ENCODE measurements at places on chromosomes 4 and X.

GRCh38 chr4:189780391-189780790, 160.3 kb upstream of the FRG1 start:
- no peak for DNase-seq

DNA sequence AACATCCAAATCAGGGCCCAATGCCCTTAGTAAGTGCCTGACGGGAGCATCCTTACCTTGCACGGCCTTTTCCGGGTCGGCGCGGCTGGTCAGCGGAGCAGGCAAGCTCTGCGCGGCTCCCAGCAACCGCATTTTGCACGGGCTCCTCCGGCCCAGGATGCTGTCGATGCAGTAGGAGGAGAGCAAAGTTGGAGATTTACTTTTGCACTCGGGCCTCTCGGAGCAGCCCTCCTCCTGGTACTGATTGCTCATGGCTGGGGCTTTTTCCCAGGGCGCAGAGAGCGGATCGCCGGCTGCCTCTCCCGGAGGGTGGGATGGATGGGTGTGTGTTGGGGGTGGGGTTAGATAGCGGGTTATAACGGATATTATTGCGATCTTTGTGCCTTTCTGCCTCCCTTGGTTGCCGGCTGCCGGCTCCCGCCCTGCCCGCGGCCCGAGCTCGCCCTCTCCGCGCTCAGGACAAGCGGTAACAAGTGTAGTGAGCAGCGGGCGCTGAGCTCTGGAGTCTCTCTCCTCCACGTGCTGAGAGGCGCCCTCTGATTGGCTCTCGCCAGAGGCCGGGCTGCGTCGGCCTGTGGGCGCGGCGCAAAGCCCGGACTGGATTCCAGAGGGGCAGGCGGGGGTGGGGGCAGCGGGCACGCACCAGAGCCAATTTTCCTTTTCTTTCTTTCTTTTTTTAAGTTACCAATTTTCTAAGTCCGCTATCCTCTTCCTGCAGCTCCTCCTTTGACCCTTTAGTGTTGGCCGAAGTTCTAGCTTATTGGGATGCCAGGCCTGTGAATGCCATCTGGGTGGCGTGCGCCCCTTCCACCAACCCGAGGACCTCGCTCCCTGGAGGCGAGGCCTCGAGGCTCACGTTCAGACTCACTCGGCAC, at the start of gene ARX:
Gene ARX, minus strand, starts transcription at position 480 of the 875 bp plus-strand sequence. Its CDS starts 228 bp downstream, at position 252.
- DNase-seq, result peak; percentile 40

GRCh38 chr4:159077702-159078495, 25.0 kb upstream of the RAPGEF2 start:
- no peak for DNase-seq

GRCh38 chrX:45621376-45622041, 420.8 kb upstream of the DIPK2B start:
- peak; percentile 79 for DNase-seq

GRCh38 chrX:11423362-11423818, 130.2 kb downstream of the AMELX start:
- DNase-seq, result peak; percentile 76

GRCh38 chr4:105106426-105106825, 40.2 kb upstream of the TET2 start:
- no peak for DNase-seq

DNA sequence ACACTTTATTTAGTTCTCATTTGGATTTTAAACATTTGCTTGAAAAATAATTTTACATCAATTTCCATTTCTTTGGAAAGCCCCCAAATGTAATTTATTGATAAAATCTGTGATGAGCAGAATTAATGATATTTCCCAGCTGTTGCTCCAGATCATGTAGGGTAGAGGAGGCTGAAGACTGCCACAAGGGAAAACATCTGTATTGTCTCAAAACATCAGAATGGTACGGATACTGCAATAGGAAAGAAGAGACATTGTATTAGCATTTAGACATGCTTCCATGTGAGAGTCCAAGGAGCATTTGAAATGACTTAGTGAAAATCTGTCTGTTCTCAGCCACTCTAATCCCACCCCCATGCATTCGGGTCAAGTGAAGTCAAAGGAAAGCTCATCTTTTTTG, 14.4 kb downstream of the ADH1A start:
- DNase-seq, result no peak

GRCh38 chr4:48127231-48127630, 6.8 kb downstream of the TXK start:
- DNase-seq, result no peak

- DNase-seq, result peak; percentile 31
These were observed 632.6 kb upstream of the INTU start for GRCh38 chr4:127000110-127000509.

DNA sequence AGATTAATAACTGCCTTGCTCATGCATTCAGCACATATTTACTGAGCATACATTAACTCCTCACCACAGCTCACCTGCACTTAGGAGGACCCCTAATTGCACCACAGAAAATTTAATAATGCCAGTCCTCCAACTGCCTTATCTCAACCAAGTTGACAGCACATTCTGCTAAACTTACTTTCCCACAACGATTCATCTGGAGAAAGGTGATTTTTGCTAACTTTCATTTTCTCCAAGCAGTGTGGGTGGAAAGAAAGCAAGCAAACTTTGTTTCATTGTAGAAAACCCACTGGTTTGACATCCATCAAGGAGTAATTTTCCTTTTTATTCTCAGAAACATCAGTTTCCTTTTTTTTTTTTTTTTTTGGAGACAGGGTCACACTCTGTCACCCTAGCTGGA, 49.1 kb downstream of the RASGEF1B start:
- DNase-seq, result no peak

- DNase-seq, result no peak
These were observed 61.3 kb downstream of the AFAP1 start for GRCh38 chr4:7878323-7878722.

- no peak for DNase-seq
These were observed 163.5 kb downstream of the MGST2 start for GRCh38 chr4:139828966-139829664.

- DNase-seq, result peak; percentile 9
These were observed 376.4 kb upstream of the NOCT start for GRCh38 chr4:138639018-138639741.

GRCh38 chr4:88897752-88898151, 159.2 kb downstream of the FAM13A start:
- DNase-seq, result no peak

GRCh38 chr4:146265950-146266490, 51.7 kb downstream of the REELD1 start:
- DNase-seq, result no peak

- no peak for DNase-seq
These were observed 170.6 kb downstream of the MSN start for GRCh38 chrX:65837875-65838549.

- peak; percentile 60 for DNase-seq
These were observed 8.7 kb downstream of the SMIM10 start for GRCh38 chrX:134999469-134999868.

- DNase-seq, result no peak
These were observed 111.2 kb upstream of the ZNF827 start for GRCh38 chr4:146049802-146050201.

DNA sequence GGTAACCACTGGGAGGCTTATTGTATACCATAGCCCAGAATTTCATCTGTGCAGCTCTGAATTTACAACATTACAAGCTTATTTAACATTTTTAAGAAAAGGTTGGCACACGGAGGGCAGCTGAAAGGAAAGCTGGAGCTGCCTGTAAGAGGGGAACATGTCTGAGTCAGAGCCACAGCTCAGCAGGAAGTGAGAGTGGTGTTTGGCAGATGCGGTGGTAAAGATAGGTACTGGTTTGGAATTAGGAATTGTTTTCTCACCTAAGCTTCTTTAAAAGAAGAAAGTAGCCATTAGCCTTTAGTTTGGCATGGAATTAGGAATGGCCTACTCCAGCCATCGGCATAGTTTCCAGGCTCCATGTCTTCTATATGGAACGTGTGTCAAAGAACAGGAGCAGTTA, 172.5 kb upstream of the ANXA3 start:
- peak; percentile 1 for DNase-seq

DNA sequence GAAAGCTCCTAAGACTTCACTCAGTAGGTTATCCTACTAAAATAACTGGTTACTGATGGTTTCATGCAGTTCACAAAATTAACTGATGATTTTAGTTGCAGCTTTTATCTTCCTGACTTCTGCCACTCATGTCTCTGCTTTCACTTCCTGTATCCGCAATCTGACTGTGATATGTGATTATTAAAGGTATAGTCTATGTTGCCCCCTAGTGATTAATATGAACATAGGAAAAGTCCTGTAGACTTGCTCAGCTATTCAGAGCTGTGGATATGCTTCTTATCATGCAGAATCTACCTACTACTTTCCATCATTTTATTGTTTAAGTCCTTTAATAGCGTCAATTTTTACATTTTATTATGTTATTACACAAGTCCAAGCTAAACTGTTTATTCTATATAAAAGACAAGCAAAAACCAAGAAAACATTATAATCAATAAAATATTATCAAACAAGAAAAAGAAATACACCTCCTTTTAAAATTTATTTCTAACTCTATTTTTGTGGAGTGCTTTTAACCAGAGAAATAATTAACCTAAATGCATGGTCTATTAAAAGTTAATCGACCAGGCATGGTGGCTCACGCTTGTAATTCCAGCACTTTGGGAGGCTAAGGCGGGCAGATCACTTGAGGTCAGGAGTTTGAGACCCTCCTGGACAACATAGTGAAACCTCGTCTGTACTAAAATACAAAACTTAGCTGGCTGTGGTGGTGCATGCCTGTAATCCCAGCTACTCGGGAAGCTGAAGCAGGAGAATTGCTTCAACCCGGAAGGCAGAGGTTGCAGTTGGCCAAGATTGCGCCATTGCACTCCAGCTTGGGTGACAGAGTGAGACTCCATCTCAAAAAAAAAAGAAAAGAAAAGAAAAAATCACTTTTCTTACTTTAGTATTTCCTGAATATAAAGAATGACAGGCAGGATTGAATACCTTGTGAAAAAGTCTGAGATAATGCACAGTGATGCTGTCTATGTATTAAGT, 40.4 kb upstream of the TLR2 start:
- DNase-seq, result peak; percentile 55

GRCh38 chrX:47458528-47458927, 24.5 kb downstream of the ZNF41 start:
- DNase-seq, result no peak

DNA sequence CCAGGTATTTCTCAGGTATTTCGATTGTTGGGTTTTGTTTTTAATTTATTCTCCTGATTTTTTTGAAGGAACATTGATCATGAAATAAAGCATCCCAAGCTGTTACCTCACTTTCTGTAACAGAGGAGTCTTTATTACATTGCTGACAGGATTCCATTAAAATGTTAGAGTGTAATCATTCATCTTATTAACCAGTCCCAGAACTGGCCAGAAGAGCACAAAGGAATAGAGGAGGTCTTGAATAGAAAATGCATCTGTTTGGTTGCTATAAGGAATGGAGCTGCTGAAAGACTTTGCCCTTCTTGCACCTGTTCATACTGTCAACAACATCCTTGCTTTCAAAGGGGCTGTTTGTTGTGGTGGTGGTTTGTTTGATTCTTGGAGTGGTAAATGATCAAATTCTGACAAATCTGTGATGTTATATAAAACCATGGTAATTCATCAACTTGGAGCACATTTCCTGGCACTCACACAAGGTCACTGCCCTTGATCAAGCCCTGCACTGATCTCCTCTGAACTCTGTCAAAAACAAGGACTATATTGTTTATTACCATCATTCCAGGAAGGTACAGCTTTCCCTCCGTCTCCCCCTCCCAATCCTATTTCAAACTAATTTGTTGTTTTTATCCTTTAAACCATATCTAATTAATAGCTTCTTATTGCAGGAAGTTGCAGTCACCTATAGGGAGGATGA, 215.8 kb downstream of the PCDH19 start:
- no peak for DNase-seq

GRCh38 chrX:9164086-9164485, 130.2 kb upstream of the FAM9B start:
- DNase-seq, result peak; percentile 20

DNA sequence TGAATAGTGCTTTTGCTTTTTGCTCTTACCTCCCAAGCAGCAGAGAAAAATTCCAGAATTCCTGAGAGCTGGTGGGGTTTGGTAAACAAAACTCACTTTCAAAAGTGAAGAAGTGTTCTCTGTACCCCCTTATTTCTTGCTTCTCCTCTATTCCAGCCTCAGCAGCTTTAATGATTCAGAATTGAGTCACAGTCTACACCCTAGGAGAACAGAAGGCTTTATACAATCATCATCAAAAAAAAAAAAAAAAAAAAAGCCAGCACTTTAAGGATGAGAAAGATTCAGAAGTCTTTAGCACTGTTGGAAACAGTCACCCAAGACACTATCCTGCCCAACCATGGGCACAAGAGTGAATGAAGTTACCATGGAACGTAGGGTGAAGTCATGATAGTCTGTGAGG, 1583.1 kb upstream of the PCDH10 start:
- no peak for DNase-seq

GRCh38 chr4:38537666-38538065, 126.3 kb upstream of the KLF3 start:
- no peak for DNase-seq

Measured in AG10803 (cell line).